Anterior cingulate cortex (tissue), 58 donors: ENCODE measurements at places on chromosomes 16 and 17.

DNA sequence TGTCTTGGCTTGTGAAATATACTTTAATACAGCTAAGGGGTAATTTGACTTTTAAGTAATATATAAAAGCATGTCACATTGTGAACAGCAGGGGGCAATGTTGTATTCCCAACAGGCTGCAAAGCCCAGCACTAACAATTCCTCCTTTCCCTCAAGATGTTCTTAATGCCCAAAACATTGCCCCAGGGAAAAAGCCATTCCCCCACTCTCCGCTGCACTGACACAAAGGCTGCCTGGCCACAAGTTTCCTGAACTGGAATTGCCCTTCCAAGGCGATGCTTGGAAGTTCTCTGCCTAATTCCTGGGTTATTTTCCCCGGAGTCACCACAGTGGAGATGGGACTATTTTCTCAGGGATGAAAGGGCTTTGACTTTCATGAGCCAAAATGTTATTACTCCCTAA, 27.2 kb downstream of the CLEC16A start:
- no peak for DNase-seq

- DNase-seq = no peak
Observed at GRCh38 chr17:12316021-12316420, 295.3 kb downstream of the MAP2K4 start.

DNA sequence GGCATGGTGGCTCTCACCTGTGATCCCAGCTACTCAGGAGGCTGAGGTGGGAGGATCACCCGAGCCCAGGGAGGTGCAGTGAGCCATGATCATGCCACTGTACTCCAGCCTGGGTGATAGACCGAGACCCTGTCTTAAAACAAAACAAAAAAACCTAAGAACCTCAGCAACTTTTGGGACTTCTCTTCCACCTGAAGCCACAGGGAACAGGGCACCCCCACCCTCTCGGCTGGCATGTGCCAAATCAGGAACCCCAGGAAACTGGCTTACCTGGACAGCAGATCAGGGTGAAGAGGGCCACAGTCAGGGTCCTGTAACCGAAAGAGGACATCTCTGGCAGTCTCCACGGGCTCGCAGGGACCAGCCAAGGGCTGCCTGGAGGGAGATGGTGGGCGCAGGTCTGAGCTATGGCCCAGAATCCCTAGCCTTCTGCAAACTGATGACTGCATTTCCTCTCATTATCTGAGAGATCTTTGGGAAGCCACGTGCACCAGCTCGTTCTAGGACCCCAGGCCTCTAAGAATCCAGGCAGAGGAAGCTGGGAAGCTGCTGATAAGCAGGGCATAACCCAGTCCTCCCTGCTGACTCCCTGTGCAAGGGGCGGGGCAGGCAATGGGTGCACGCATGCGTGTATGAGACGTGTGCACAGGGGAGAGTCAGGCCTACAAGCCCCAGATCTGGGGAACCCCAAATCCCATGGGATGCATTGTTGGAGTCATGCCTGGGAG, 8.4 kb downstream of the PRR29 start:
- no peak for DNase-seq

DNA sequence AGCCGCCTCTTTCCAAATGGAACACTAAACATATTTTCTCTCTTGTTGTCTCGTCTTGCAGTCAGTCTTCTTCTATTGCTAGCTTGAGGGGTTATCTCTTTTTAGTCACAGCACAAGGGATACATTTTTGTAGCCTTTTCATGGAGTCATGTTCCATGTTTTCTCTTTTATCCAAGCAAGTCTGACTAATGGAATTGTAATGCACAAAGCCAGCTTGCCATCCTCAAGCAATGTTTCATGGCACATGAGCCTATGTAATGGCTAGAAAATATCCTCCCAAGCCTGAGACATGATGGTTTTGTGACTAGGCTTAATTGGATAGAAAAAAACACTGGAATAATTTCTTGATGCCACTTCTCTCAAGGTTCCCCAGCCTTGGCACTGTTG, 414.6 kb upstream of the GOT2 start:
- no peak for DNase-seq

GRCh38 chr16:57574646-57575467, 32.4 kb downstream of the ADGRG5 start:
- no peak for DNase-seq

DNA sequence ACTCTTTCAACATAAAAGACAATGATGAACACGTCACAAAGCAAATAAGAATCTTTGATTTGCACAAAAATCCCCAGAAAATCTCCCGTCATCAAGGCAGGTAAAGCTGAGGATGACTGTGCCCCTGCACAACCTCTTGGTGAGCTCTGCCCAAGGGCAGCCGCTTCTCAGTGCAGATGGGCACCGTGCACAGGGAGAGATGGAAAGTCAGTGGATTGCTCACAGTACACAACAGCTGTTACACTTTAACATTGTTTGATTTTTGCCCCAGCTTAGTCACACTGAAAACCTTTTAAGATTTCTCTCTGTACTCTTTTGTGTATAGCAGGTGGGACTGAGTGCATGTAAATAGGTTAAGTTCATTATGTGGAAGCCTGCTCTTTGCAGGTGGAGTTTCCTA, 104.2 kb downstream of the CDK5R1 start:
- no peak for DNase-seq
